Effector memory CD4-positive, alpha-beta T cell (primary cell): ENCODE measurements at places on chromosomes 3 and 15.

DNA sequence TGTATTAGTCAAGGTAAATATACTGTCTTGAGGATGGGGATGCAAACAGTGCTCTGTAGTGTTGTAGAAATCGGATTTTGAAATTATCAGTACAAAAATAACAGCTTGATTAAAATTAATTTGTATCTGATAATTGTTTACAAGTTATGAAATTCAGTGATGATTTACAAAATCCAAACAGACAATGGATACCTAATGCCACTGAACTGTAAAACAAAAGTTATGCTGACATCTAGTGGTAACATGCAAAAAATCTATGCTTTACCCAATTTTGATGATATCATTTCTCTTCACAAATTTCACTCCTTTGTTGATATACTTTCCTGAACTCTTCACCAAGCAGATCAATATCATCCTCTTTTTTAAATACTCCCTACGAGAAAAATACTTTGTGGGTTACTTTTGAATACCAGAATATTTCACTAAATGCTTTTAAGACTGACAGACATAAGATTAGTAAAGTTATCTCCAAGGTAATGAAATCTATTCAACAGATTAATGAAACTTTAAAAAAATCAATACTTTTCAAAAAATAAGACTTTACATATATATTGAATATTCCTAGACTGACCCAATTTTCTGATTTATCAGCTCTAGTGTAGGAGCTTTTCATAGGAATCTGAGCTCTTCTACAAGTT, 36.0 kb downstream of the MNS1 start:
- DNase-seq = no peak

- DNase-seq = no peak
Observed at GRCh38 chr3:78724859-78725258, 1042.9 kb downstream of the ROBO1 start.

DNA sequence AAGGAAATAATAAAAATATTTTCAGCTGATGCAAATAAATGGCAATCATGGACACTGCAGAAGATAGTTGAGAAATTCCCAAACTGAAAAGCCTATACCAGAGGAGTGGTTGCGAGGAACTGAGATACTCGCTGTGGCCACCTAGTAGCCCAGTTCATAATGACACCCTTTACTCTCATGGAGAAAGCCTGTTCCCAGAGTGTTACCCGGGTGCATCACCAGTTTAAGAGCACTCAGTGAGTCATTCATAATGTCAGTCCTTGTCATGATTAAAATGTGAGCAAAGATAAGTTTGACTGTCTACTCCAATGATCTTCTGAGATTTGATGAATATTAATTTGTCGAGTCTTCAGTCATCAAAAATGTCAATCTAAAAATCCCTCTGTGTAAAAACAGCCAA, 138.4 kb upstream of the LRRC3B start:
- no peak for DNase-seq

GRCh38 chr3:181725131-181725731, 13.5 kb downstream of the SOX2 start:
- no peak for DNase-seq

- no peak for DNase-seq
Observed at GRCh38 chr3:109994853-109995252, 657.5 kb upstream of the DPPA4 start.

DNA sequence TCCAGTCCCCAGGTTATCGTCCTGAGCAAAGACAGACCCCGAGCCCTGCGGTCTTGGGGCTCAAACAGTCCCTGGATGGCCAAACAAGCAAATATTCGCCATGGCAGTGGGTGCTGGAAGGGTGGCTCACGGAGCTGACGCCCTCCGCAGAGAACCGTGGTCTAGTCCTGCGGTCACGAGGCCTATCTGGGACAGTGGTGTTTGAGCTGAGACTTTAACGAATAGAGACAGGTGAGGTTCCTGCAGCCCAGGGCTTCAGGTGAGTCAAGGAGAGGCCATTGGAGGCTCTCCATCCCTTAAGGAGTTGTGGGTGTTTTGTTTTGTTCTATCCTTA, 399 bp upstream of the SUCLG2 start:
- DNase-seq = no peak

- DNase-seq = no peak
Observed at GRCh38 chr15:74800559-74801094, 12.0 kb upstream of the LMAN1L start.

DNA sequence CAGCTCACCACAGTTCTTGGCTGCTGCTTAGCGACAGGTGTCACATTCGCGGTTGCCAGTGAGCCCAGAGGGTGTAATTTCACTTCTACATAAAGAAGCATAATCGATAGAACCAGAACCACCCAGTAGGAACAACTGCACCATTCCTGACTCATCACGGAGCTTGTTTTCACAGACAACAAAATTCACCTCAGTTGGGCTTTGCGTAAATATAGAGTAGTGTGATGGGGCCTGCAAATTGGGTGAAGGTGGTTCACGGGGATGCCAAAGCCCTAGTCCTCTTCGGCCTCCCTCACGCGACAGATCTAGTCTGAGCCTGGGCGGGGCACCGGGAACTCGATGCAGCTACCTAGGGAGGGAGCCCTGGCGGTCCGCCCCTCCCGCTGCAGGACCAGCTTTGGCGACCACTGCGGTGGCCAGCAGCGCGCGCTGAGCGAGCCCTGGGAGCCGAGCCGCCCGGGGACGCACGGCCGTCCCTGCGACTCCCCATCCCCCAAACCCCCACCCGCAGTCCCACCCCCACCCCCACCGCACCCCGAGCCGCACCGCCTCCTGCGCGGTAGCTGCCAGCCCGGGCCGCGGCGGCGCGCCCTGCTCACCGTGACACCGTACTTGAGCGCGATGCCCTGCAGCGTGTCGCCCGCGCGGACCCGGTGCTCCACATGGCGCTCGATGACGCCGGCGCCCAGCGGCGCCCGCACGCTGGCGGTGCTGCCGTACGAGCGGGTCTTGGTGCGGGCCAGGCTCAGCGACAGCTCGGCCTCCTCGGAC, 519 bp downstream of the LYSMD2 start:
- peak; percentile 43 for DNase-seq

- DNase-seq = no peak
Observed at GRCh38 chr15:92624401-92624991, 31.1 kb downstream of the FAM174B start.

GRCh38 chr3:160001850-160002623, 13.4 kb downstream of the IL12A start:
- DNase-seq = no peak

- no peak for DNase-seq
Observed at GRCh38 chr3:175502155-175502554, 643.0 kb downstream of the NAALADL2 start.

GRCh38 chr3:15159501-15160136, 46.4 kb upstream of the CAPN7 start:
- DNase-seq = no peak

- no peak for DNase-seq
Observed at GRCh38 chr3:70069557-70069956, 70.0 kb downstream of the SAMMSON start.

GRCh38 chr15:59205839-59206622, 612 bp upstream of the LDHAL6B start:
- no peak for DNase-seq

DNA sequence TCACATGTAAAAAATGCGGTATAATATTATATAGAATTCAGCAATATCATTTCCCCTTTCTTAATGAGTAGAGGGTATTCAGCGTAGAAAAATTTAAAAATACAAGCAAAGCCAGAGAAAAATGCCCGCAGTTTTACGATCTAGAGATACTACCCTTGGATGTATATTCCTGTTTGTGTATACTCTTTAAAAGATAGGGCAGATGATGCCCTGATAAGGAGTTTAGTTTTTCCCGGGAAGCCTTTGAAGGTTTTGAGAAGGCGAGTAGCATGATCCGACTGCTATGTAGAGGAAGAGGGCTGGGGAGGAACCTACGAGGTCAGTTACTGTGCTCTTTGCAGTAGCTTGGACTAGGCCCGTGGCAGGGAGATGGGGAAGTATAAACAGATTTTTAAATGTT, 1.2 kb downstream of the YEATS2 start:
- DNase-seq = no peak

GRCh38 chr3:53500165-53500777, 5.9 kb downstream of the CACNA1D start:
- no peak for DNase-seq

- no peak for DNase-seq
Observed at GRCh38 chr3:128854475-128854874, 24.9 kb upstream of the ACAD9 start.

DNA sequence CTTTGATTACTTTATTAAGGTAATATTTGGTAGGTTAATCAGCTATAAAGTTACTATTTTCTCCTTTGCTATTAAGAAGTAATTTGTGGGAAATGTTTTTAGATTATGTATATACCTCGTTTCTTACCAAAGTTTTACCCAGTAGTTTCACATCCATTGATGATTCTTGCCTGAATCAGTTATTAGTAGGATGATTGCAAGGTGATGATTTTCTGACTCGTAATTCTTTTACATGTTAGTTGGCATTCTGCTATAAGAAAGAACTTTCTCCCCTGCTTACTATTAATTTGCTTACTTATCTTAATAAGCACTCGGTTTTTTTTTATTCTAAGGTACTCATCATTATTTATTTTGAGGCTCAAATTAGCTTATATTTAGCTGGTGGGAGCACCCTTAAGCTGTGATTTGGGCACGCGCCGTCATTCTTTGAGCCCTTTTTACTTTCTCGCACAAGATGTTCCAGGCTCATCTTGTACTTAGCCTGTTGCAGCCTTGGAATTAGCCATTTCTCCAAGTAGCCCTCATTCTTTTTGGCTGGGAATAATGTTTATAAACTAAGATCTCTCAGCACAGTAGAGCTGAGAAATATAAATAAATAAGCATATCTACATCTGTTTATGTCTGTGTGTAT, 15.3 kb downstream of the USP3 start:
- DNase-seq = no peak

DNA sequence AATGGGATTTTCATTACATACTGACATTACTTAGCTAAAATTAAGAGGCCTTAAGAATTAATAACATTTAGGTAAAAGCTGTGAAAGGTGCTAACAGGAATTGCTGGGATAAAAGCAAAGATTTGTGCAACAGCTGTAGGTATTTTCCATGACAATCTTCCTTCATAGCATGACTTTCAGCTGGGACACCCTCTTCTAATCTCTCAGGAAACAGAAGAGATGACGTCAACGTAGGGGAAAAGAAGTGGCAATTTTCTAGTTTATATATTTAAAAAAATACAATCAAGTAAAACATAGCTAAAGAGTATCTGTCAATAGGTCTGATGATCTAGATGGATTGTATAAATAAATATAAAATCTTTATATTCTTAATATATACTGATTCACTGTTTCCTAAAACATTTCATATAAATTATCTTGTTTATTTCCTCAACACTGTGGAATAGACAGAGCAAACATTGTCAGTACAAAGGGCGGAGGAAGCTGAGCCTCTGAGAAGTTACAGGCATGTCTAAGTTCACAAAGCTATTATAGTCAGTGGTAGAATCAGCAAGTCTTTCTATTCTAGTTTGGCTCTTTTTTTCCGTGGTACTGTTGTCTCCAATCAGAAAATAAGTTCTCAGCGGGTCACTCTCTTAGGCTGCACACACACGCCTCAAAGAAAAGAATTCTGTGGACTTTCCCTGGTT, 217.0 kb downstream of the P3H2 start:
- no peak for DNase-seq

DNA sequence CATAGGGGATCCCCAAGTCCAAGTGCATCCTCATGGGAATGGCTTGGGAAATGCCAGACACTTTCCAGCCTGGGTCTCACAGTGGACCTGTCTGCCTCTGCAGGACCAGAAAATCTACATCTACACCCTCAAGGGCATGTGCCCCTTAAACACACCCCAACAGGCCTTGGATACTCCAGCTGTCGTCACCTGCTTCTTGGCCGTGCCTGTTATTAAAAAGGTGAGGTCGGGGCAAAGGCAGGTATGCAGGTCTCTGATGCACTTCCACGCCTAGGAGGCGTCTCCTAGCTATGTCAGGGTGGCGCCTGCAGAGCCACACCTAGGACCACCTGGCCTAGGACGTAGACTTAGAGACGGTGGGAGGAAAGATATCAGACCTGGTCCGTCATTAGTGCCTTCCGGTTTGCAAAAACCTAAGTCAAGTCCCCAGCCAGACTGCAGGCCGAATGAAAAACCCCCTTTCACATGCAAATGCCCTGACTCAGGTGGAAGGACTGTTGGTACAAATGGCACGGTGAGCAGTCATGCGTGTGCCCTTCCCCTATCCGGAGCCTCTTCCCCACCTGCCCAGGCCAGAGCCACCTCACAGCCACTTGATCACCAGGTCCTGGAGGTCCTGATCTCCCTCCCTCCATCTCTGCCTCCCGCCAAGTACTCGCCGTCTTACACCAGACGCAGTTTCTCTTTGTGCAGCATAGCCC, 143.5 kb downstream of the LRRK1 start:
- no peak for DNase-seq

- DNase-seq = no peak
Observed at GRCh38 chr3:43334976-43335375, 48.6 kb downstream of the SNRK start.

GRCh38 chr15:59958288-59958687, 45.8 kb upstream of the FOXB1 start:
- no peak for DNase-seq

- no peak for DNase-seq
Observed at GRCh38 chr15:65512807-65513416, 4.6 kb downstream of the DPP8 start.

DNA sequence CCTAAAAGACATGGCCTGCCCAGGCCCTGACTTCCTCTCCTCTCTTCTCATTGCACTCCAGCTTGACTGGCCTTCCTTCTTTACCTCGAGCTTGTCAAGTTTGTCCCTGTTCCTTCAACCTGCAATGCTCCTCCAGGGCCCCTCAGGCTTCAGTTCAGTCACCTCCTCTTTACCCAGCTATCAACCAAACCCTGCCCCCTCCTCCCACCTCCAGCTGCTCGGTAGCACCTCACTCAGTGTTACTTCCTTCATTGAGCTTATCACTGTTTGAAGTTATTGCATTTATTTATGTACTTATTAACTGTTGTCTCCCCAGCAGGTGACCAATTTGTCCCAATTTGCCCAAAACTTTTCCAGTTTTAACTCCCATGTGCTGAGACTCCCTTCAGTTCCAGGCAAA, 95.8 kb upstream of the UBE2E1 start:
- no peak for DNase-seq

GRCh38 chr3:176780766-176781165, 416.5 kb downstream of the TBL1XR1 start:
- DNase-seq = no peak

DNA sequence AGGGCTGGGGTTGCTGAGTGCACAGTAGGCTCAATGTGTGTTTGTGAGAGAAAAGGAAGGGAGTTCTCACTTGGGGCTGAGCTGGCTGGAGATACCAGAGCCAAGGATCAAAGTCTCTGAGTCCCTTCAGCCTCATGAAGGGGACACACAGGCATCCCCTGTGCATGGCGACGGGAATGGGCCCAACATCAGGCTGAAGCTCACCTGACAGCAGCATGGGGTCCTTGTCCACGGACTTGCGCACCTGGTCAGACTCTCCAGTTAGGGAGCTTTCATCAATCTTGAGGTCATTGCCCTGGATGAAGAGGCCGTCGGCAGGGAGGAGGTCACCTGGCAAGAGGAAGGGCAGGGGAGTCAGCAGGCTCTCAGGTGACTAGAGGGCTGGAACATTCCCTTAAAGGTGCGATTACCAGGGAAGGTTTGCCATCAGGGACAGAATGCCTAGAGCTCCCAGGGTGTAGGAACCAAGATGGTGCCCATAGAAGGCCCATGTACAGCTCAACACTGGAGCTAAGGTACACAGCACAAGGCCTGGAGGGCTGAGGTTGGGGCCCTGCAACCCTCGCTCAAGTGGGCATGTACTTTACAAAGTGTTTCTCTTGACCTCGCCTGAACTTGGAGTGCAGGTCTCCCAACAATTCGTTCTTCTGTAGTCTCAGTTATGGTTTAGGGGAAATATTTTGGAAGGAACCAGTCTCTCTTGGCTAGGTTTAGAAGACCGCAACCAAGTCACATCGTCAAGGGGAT, 80.0 kb upstream of the SEC13 start:
- DNase-seq = no peak
